ENCODE measurements at places on chromosomes 6 and 20.

GRCh38 chr6:42025066-42025844 lies 25.1 kb upstream of the TAF8 start:
- DNase-seq: no peak

- peak; percentile 42 for DNase-seq
These were observed 31.0 kb downstream of the RIN2 start for GRCh38 chr20:19789009-19789408.

DNA sequence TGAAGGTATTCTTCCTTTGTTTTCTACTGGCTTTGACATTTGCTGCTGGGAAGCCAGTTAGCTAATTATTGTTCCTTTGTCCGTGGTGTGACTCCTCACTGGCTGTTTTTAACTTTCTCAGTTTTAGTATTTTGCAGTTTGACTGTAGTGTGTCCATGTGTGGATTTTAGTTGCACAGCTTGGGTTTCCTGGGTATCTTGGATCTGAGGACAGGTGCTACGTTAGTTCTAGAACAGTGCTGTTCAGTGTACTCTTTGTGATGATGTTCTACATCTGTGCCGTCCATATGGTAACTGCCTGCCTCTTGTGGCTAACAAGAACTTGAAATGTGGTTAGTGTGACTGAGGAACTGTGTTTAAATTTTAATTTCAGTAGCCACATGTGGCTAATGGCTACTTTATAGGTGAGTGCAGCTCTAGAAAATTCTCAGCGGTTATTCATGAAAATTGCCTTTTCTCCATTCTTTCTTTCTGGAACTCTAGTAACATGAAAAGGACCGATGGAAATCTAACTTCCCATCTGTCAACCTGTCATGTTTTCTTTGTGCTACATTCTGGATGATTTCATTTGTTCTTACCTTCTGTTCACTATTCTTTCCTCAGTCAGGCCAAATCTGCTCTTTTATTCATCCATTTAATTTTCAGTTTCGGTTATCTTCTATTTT lies 7.4 kb downstream of the SNX9 start:
- DNase-seq: no peak

GRCh38 chr6:169451065-169451838 lies 197.6 kb upstream of the THBS2 start:
- no peak for DNase-seq

- no peak for DNase-seq
These were observed 110.0 kb downstream of the SLC23A2 start for GRCh38 chr20:4891190-4891763.

- peak; percentile 78 for DNase-seq
These were observed at the start of gene PLAGL1 for GRCh38 chr6:144008120-144008811. Gene PLAGL1, minus strand, starts transcription at chr6:144008259. Its CDS starts 60,123 bp downstream, at chr6:143948136.

GRCh38 chr20:37903317-37904007 lies 535 bp downstream of the VSTM2L start:
- peak; percentile 29 for DNase-seq

DNA sequence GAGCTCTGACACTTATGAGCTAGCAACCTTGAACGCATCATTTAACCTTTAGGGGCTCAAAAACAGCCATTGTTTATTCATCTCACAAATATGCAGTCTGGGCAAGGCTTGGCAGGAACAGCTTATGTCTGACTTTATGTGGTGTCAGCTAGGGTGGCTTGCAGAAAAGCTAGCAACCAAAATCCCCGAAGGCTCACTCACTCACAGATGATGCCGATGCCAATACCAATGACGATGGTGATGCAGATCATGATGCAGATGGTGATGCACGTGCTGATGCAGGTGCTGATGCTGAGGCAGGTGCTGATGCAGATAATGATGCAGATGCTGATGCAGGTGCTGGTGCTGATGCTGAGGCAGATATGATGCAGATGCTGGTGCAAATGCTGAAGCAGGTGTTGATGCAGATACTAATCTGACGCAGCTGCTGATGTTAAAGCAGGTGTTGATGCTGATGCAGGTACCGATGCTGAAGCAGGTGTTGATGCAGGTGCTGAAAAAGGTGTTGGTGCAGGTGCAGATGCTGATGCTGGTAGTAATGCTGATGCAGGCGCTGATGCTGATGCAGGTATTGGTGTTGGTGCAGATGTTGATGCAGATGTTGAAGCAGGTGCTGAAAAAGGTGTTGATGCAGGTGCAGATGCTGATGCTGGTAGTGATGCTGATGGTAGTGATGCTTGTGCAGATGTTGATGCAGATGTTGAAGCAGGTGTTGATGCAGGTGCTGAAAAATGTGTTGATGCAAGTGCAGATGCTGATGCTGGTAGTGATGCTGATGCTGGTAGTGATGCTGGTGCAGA lies 195.6 kb downstream of the NFATC2 start:
- DNase-seq: no peak

GRCh38 chr6:158584236-158584651 lies 24.4 kb downstream of the TMEM181 start:
- no peak for DNase-seq

GRCh38 chr20:64210656-64211369 lies 44.7 kb upstream of the PCMTD2 start:
- DNase-seq: no peak

DNA sequence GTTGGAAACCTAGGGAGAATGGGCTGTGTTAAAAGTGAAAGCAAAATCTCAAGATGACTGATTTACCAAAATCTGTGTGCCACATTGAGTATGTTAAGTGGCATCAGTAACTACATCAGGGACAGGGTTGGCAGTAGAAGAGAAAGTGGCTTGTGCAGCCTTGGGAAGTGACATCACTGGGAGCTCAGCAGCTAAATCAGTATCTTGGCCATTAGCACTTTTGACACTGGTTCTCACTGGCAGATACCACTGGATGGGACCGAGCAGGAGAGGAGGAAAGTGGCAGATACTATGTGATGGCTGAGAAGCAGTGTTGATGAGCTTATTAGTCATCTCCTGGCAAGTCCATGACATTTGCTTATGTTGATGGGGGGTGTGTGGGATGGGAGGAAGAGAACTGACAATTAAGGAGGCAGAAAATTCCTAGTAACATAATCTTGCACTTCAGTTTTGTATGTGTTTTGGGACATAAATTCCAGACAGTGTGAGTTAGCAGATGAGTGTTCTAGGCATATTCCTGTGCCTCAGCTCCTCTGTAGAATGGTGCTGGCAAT lies 322.2 kb downstream of the SOX4 start:
- DNase-seq: no peak

GRCh38 chr6:74409447-74409846 lies 713.4 kb downstream of the CD109 start:
- DNase-seq: peak; percentile 30

DNA sequence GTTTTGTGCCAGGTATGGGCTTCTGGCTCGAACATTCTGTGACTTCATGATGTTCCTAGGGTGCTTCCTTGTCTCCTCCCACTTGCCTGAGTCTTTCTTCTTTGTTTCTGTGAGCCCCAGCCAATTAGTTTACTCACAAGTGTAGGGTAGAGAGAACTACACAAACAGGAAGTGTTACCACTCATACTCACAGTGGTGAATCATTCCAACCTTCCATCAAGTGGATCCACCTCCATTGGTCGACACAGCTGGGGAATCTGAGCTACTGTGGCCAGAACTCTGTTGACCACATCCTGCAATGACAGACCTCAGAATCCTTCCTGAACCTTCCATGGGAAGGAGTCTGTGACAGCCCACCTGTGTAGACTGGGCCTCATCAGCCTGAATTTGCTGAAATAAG lies 76.8 kb downstream of the UNC5CL start:
- DNase-seq: no peak

GRCh38 chr20:21832442-21833385 lies 127.2 kb downstream of the PAX1 start:
- DNase-seq: no peak

DNA sequence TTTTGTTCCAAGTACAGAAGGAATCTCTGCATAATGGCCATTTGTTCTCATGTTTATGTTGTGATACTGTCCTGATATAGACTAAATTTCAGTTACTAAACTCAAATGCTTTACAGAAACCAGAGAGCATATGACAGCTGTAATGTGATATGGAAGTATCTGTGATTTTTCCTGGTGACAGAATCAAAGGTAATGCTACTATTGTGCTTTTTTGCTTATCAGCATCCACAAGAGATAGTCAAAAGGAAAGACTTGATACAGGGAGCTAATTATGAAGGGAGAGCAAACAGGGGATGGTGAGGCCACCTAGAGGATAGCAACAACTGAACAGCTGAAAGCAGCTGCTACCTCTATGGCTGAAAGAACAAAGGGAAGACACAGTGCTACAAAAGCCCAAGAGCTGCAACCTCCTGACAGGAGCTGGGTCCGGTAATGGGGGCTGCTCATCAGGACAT lies 181.4 kb downstream of the PHF3 start:
- peak; percentile 68 for DNase-seq

- no peak for DNase-seq
These were observed 116.0 kb downstream of the LRRC1 start for GRCh38 chr6:53910834-53911233.
